Cardiac muscle cell (in vitro differentiated cells and primary cell): ENCODE measurements at places on chromosomes 13 and 19. TPM values are rescaled to one million over a fixed set of nuclear protein-coding genes. Genes with fewer than 3 reads are reported as not detected.
A peak's percentile ranks its signal among the peaks of the same experiment; 100 is the strongest.

DNA sequence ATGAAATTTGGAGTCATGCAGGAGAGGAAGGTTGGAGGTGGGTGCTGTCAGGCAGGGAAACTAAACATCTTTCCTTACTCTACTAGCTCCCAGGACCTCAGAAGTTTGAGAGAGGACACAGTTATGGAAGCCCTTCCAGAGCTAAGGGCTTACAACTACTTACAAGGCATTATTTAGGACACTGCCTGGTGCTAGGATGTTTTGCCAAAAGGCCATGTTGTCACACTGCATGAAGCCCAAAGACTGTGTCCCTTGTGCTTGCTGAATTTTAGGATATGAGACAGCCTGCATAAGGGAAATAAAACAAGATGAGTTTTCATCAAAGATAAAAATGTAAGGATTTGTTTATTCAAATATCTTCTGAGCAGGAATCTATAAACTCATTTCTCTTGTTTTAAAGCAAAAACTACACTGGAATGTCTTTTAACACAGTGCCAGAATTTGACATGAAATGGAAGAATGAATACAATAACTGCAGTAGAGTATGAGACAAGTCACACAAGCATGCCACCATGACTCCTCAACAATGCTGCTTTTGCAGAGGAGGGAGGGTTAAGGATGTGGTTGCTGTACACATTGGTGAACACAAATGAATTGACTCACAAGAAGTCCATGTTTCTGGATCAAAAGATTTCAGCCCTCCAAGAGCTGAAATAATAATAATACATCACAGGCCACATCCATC lies 258.4 kb downstream of the SPRY2 start:
- no peaks in the 10 kb centered on the region for H3K27me3 ChIP-seq
- DNase-seq, result no peak
- no peaks in the 10 kb centered on the region for H3K36me3 ChIP-seq
- H3K27ac ChIP-seq, result no peak overlapping the region
- peaks cover 3% of the 10 kb centered on the region for H3K4me1 ChIP-seq

GAS6 gene
- total RNA-seq, result 109 and 112 TPM in 2 replicates

DNA sequence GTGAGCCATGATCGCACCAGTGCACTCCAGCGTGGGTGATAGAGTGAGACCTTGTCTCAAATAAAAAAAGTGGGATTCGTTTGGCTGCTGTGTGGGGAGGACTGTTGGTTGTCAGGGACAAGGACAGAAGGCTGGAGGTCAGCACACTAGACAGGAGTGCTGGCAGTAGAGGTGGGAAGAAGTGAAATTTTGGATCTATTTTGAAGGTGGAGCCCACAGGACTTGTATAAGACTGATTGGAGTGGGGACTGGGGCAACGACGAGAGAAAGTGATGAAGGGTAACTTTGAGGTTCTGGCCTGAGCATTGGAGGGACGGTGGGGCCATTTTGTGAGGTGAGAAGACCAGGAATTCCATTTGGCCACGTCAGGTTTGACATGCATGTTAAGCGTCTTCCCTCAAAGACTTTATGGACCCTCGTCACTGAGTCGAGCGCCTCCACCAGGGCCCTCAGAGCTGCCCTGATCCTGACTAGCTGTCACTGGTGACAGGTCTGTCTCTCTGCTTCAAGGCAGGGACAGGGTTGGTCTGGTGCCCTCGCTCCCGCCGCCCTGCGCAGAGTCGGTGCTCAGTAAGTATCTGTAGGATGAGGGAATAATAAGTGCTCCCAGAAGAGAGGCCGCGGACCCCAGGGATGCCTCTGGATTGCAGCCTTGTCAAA lies 673 bp downstream of the CTU1 start:
- H3K27me3 ChIP-seq, result no peaks in the 10 kb centered on the region
- H3K4me3 ChIP-seq, result peak overlapping the region; percentile 68
- peak overlapping the region; percentile 32 for H3K27ac ChIP-seq
- no peak for DNase-seq
- no peaks in the 10 kb centered on the region for H3K4me1 ChIP-seq
- H3K36me3 ChIP-seq, result no peaks in the 10 kb centered on the region

- no peak for DNase-seq
- no peaks in the 10 kb centered on the region for H3K27me3 ChIP-seq
- no peaks in the 10 kb centered on the region for H3K36me3 ChIP-seq
- H3K4me3 ChIP-seq, result no peak overlapping the region
Observed at GRCh38 chr19:36963280-36963679, 47.1 kb downstream of the ZNF568 start.

GRCh38 chr13:113152984-113153809 lies 5.3 kb upstream of the PROZ start:
- H3K4me3 ChIP-seq, result peak overlapping the region; percentile 4
- DNase-seq, result peak; percentile 68
- H3K27me3 ChIP-seq, result peaks cover 15% of the 10 kb centered on the region
- peak overlapping the region; percentile 80 for H3K27ac ChIP-seq

GSX1 gene
- not detected in 2 replicates for total RNA-seq

DNA sequence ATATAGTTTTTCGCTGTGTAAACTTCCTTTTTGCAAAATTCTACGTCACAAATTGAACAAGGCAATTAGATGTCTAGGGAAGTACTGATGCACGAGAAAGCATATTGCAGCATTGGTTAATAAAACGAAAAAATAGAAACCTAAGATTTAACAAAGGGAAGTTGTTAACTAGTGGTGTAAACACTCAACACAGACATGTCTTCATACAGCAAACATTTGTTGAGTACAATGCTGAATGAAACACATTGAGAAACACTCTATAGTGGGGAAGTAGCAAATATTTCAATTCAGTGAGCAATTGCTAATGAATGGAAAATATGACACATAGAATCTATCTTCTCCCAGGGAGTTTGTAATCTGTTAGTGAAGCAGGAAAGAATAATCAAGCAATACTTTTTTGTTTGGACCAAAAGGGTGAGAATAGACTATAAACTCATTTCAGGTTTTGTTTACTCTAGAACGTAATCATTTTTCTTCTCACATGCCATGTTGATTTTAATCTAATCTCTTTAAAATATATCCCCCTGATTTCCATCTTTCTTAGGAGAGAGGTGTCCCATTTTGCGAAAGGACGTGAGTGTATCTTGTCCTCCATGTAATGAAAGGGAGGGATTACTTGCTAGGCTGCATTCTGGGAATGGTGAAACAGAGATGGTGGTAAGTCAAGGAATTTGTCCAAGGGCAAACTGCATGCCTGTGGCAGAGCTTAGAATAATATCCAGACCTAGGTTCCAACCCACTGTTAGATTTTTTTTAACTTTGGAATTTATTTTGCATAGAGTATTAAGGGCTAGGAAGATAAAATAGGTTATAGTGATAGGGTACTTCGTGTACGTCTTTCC lies 1.7 kb upstream of the ANKRD10 start:
- no peaks in the 10 kb centered on the region for H3K27me3 ChIP-seq
- H3K27ac ChIP-seq, result peak overlapping the region; percentile 98
- DNase-seq, result no peak
- no peaks in the 10 kb centered on the region for H3K36me3 ChIP-seq
- H3K4me1 ChIP-seq, result peaks cover 20% of the 10 kb centered on the region

FAAP24 gene
- total RNA-seq, result 2.2 and 2.4 TPM in 2 replicates

GRCh38 chr13:31870511-31870910 lies 131.2 kb downstream of the RXFP2 start:
- no peak for DNase-seq
- no peaks in the 10 kb centered on the region for H3K36me3 ChIP-seq
- H3K4me3 ChIP-seq, result no peak overlapping the region
- no peaks in the 10 kb centered on the region for H3K27me3 ChIP-seq
- no peaks in the 10 kb centered on the region for H3K4me1 ChIP-seq

CYP2F1 gene
- total RNA-seq, result not detected in 2 replicates

- peaks cover 2% of the 10 kb centered on the region for H3K36me3 ChIP-seq
- H3K4me1 ChIP-seq, result peaks cover 7% of the 10 kb centered on the region
- no peaks in the 10 kb centered on the region for H3K27me3 ChIP-seq
- no peak overlapping the region for H3K27ac ChIP-seq
Observed at GRCh38 chr19:7520131-7521051, 2.0 kb upstream of the MCOLN1 start.

DNA sequence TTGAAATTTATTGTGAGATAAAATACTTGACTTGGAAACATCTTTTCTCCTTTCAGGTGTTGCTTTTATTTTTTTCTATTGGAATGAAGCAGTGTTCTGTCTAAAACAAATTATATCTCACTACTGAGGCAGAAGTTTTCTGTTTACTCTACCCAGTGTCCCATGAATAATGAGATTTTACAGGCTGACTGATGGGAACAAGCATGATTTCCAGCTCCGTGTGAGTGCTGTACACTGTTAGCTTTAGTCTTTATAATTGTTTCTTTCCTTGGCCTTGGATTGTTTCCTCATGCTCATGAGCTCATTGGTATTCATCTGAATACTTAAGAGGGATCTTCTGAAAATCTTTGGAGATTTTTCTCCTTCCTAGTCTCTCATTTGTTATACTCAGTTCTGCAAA lies 2049.5 kb upstream of the PRR20A start:
- H3K36me3 ChIP-seq, result no peaks in the 10 kb centered on the region
- DNase-seq, result no peak
- no peaks in the 10 kb centered on the region for H3K27me3 ChIP-seq
- no peak overlapping the region for H3K4me3 ChIP-seq
- H3K4me1 ChIP-seq, result no peaks in the 10 kb centered on the region
- no peak overlapping the region for H3K27ac ChIP-seq

ZNF28 gene
- total RNA-seq, result 9.7 and 11.6 TPM in 2 replicates

DNA sequence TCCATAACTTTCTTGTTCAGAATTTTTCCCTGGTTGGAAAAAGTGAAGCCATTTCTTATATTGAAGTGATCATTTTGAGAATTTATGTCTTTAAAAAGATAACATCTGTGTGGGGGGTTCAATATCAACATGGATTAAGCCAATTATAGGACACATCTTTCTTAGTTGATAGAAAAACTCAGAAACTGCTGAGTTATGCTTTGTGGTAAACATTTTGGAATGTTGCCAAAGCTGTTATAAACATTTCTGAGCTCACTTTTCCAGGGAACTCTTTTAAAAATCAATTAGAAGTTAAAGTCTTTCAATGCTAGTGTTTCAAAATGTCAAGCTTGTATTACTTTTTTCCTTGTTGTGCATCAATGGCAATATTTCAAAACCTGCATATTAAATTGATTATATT lies 248.8 kb downstream of the DACH1 start:
- no peak overlapping the region for H3K27ac ChIP-seq
- H3K4me1 ChIP-seq, result peaks cover 26% of the 10 kb centered on the region
- H3K4me3 ChIP-seq, result no peak overlapping the region
- H3K27me3 ChIP-seq, result no peaks in the 10 kb centered on the region
